ENCODE measurements at places on chromosomes 2 and 18. TPM values are rescaled to one million over a fixed set of nuclear protein-coding genes. Genes with fewer than 3 reads are reported as not detected.

- DNase-seq: no peak
Observed at GRCh38 chr18:48529796-48530195, 9.0 kb upstream of the CTIF start.

CAPN10 gene
- total RNA-seq: 18.2 TPM

- no peak for DNase-seq
Observed at GRCh38 chr2:235116885-235117492, 165.2 kb downstream of the SH3BP4 start.

DNA sequence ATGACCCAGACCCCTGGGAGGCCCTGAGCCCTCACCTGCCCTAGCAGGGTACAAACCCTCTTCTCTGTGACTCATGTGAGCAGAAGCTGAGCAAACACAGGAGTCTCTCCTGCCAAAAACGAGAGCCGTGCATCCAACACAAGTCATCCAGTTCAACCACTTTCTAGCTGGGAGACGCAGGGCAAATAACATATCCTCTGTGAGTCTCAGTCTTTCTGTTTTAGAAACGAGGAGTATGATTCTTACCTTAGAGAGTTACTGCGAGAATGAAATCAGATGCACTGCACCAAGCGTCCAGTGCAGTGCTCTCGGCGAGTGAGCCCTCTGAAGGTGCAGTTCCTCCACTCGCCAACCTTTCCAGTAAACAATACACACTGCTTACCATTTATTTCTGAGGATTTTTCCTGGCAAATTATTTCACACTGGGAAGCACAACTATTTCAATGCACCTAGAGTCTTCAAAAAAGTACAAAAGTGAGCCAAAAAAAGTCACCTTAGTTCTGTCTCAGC lies 331.8 kb upstream of the MYT1L start:
- DNase-seq: no peak
